ENCODE measurements at places on chromosomes 16 and 17.

GRCh38 chr16:19443659-19444058 lies 26.0 kb downstream of the TMC5 start:
- DNase-seq: no peak

- no peak for DNase-seq
These were observed 49.5 kb downstream of the ZNF423 start for GRCh38 chr16:49806446-49806845.

DNA sequence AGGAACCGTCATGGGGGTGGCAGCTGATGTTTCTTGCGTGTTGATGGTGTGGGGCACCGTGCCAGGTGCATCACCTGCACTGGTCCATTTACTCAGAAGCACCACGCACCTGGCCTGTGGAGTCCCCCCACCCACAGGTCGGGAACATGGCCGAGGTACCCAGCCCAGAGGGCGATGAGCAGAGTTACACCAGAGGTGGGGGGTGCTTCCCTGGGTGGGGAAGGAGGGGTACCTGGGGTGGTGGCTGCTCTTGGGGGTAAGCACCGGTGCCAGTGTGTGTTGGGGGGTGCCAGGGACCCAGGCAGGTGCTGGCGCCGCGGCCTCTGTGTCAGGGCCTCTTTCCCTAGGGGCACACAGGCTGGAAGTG lies 5.0 kb upstream of the ZNF750 start:
- DNase-seq: no peak

GRCh38 chr17:66555605-66556004 lies 253.2 kb downstream of the PRKCA start:
- DNase-seq: no peak

DNA sequence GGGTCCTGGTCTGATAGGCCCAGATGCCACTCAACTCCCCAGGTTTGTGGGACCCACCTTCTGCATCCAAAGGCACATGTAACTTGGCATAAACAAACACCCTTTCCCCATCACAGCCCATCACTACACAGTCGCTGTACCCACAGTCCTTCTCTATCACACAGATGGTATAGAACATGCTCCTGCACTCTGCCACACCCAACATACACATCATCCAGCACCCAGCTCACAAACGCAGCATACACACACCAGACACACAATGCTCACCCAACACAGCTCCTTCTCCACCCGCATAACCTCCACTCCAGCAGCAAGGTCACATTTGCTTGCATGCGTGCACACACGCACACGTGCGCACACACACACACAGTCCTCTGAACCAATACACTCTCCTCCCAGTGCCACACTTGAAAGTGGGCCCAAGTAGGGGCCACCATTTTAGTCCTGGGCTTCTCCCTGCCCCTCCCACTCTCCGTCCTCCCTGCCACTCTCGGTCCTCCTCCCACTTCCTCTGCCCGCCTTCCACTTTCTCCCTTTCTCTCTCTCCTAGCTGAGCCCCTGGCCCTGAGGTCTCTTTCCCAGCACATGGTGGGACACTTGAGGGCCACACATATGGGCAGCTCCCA lies 8.5 kb upstream of the TMEM92 start:
- no peak for DNase-seq

DNA sequence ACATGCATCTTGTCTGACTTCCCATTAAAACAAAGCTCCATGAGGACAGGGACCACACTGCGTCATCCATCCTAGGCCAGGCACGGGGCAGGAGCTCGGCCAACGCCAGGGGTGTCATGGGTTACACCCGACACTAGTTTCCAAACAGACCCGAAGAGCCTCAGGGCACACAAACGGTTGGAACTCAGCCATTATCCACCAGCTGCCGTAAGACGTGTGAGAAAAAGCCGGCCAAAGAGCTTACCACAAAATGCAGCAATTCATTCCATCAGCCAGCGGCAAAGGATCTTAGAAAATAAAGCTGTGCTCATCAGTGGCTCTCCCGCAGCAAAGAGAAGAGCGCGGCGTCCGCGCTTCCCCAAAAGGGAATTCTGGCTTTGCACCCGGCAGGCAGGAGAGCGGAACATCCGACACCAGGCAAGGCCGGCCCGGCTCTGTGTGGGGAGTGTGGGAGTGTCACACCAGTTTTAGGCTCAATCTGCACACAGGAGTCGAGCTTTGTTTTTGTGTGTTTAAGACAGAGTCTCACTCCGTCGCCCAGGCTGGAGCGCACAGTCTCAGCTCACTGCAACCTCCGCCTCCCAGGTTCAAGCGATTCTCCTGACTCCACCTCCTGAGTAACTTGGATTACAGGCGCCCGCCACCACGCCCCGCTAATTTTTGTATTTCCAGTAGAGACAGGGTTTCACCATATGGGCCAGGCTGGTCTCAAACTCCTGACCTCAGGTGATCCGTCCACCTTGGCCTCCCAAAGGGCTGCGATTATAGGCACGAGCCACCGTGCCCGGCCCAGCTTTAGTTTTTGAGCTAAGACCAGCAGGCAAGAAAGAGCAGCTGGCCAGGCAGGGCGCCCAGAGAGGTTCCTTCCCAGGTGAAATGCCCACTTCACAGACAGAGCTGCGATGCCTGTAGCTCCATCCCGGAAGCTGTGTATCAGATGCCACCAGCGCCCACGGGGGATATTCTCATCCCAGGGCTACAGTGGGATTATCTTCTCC lies 1.5 kb downstream of the SLC38A8 start:
- peak; percentile 16 for DNase-seq

DNA sequence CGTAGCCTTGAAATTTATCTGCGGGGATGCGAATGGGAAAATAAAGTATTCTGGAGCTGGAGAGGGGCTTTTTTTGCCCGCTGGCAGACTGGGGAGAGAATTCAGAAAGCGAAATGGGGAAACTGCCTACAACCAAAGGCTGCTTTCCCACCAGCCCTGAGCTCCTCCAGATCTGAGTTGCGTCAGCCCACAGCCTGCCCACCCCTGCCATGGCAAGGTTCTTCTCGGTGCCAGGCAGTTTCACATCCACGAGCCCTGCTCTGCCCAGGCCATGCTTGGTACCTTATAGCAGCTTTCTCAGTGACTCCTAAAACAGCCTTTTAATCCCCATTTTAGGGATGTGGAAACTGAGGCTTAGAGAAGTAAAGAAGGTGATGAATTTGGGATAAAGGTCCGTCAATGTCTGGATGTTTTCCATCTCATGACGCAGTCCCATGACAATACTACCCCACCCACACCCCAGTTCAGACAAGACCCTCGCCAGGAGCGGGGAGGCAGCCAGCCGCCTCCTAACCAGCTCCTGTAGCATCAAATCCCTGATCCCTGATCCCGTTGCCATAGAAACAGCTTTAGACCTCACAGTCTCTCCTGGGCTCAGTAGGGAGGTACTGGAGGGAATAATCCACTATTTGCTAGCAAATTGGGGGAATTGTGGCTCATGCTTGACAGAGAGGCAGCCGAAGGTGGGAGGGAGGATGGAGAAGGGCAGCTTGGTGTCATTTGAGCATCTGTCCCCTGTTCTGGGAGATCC lies 113.5 kb downstream of the MGAT5B start:
- DNase-seq: no peak

DNA sequence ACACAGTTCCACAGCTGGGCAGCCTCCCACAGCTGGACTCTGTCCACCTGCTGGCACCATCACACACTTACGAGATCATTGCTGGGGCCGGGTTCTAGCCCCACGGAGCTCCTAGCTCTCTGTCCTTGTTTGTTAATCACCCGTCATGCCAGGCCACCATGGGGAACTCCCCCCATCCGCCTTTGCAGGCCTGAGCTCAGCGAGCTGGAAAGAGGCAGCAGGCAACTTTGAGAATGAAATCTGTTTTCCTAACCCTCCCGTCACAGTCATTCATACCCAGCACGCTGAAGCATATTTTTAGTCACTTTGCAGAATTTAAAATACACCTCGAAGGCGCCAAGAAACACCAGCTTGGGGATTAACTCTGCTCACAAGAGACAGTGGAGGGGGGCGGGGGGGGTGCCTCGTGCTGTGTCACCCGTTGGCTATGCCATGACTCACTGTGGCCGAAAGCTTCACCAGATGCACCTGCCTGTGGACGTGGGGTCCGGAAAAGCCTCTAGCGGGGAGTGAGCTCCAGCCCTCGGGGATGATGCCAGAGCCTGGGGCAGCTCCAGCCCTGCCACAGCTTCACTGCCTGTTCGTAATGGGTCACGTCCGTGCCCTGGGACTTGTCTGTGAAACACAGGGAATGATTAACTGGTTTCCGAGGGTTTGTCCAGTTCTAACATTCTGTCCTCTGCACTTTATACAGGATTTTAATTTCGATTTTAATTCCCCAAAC lies 1.4 kb upstream of the SPNS2 start:
- DNase-seq: no peak

DNA sequence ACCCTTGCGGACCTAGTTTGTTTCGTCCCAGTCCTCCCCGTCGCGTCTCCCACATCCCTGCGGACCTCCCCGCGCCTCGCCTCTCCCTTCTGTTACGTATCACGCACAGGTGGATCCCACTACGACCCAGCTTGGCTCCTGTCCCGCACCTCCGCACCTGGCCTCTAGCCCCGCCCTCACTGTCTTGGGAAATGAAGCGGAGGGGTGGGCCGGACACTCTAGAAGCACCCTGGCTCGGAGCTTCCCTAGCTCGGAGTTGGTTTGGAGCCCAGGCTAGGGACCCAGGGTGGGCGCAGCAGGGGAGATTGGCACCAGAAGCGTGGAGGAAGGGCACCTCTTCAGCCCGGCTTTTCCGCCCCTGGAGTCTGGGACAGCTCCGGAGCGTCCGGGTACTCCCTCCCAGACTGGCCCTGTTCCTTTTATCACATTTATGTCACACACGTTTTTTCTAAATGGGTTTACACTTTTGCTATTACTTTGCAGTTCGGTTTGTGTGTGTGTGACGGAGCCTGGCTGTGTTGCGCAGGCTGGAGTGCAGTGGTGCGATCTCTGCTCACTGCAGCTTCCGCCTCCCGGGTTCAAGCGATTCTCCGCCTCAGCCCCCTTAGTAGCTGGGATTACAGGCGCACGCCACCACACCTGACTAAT lies 1.4 kb upstream of the CEMP1 start:
- DNase-seq: peak; percentile 85

GRCh38 chr16:50315346-50315997 lies 49.1 kb downstream of the ADCY7 start:
- DNase-seq: no peak

DNA sequence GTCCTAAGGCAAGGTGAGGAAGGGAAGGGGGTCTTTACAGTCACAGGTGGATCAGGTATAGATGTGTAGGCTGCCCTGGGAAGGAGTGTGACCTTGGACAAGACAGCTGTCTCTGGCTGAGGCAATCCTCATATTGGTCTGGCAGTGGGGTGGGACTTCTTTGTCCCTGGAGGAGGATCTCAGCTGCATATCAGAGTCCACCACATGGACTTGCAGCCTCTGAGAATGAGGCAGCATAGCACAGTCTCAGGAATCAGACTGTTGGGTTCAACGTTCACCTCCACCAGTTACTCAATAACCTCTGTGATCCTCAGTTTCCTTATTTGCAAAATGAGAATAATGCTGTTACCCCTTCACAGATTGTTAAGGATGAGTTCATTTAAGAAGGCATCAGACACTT lies 33.4 kb downstream of the ACSM2A start:
- no peak for DNase-seq

Measured in cerebellar cortex (tissue), 1 donor.